EL (cell line): ENCODE measurements at places on chromosomes 3 and 15.

GRCh38 chr15:74442604-74443003 lies 8.8 kb upstream of the SEMA7A start:
- no peak for DNase-seq

DNA sequence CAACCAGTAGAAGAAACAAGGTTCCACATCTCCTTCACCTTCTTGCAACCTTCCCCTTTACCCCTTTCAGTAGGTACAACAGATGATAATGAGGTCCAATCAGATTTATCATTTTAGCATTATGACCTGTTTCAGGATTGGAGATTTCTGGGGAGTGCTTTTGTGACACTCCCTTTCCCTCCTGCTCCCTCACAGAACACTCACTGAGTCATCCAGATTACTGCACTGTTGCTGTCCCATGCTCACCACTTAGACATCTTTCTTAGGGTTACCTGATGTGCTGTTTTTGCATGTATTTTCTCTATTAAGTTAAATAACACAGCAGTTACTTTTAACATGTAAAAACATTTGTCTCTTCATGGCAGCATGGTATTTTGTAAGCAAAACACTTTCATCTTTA lies 118.5 kb downstream of the MFSD1 start:
- DNase-seq: peak; percentile 31

GRCh38 chr15:75902129-75902557 lies 1.5 kb upstream of the FBXO22 start:
- DNase-seq: no peak

DNA sequence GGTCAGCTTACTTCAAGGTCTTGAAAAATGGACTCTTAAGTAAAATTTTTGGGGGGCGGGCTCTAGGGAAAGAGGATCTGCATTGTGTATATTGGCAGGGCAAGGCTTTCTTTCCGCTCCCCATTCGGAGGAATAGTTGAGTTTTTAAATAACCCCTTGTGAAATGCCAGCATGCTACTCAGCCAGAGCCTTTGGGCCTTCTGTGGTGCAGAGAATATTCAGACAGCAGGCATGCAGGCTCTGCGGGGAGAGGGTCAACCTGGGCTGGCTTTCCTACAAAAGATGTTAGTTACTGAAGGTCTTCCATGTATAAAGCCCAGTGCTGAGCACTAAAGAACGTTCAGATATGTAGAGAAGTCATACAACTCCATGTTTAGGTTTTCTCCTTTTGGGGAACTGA lies 40.6 kb downstream of the ADAMTSL3 start:
- no peak for DNase-seq
